ENCODE measurements at places on chromosomes 16 and 17.

- no peak for DNase-seq
These were observed 4.7 kb downstream of the PLEKHG4 start for GRCh38 chr16:67283826-67284555.

DNA sequence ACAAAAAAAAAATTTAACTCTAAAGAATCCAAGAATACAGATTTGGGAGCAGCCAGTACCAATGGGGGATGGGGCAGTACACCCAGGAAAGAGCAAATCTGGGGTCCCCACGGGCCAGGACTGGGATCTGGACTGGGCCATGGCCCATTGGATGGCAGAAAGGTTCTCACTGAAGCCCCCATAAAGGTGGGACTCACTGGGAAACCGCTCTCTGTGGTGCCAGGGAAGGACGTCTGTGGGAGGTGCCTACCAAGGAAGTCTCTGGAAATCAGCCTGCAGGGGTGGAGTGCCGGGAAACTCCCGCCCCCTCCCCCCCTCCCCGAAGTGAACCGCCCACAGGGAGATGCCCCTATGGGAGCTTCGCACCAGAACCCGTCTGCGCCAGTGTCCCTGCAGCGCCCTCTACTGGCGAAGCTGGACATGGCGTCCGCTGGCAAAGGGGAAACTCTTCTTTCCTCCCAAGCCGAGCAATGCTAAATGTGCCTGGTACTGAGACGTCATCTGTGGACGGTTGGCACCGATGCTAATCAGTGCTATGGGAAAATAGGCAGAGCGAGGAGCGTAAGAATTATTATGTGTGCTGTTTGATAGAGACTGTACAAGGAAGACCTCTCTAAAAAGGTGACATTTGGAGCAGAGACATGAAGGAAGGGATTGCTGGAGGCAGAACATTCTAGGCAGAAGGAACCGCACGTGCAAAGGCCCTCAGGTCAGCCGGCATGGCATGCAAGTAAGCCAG, 671.1 kb downstream of the WWOX start:
- peak; percentile 0 for DNase-seq

GRCh38 chr17:46171939-46172338, 21.3 kb downstream of the KANSL1 start:
- no peak for DNase-seq

- DNase-seq, result no peak
These were observed 163.3 kb downstream of the XYLT1 start for GRCh38 chr16:17307504-17307903.

- DNase-seq, result peak; percentile 29
These were observed 201.2 kb downstream of the UTP18 start for GRCh38 chr17:51461578-51462004.

DNA sequence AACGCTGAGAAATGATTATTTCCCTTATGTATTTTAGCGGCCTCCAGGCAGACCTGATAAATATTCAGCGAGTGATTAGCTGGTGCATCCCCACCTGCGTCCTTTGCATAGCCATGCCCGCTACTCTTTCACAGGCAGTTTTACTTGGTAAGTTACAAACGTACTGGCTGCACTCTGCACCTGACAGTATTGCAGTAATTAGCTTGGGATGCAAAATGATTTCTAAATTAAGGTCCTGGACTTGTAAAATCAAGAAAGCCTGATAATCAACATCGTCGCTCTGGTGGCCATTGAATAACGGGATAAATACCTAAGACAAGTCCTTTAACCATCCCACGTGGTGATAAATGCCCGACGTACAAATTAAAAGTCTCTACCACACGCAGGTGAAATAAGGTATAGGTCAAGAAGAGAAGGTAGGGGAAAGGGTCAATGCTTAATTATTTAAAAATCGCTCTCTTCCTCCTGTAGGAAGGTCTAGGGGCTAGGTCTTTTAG, 998 bp upstream of the PRKCA start:
- DNase-seq, result peak; percentile 23

DNA sequence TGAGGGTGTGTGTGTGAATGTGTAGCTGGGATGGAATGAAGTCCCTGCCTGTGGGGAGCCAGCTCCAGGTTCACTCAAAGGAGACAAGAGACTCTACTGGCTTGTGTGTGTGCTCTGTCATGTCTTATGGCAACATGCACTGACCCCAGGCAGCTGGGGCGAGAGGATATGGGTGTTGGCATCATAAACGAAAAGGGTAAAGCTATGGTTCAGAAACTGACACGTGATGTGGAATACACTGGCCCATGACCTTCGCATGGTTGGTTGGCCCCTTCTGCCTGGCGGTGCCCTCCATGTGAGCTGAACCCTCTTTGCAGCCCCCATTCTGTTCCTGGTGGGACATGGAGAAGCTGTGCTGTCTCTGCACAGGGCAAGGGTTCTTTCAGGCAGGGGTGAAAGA, 21.9 kb downstream of the ZNF750 start:
- DNase-seq, result no peak

DNA sequence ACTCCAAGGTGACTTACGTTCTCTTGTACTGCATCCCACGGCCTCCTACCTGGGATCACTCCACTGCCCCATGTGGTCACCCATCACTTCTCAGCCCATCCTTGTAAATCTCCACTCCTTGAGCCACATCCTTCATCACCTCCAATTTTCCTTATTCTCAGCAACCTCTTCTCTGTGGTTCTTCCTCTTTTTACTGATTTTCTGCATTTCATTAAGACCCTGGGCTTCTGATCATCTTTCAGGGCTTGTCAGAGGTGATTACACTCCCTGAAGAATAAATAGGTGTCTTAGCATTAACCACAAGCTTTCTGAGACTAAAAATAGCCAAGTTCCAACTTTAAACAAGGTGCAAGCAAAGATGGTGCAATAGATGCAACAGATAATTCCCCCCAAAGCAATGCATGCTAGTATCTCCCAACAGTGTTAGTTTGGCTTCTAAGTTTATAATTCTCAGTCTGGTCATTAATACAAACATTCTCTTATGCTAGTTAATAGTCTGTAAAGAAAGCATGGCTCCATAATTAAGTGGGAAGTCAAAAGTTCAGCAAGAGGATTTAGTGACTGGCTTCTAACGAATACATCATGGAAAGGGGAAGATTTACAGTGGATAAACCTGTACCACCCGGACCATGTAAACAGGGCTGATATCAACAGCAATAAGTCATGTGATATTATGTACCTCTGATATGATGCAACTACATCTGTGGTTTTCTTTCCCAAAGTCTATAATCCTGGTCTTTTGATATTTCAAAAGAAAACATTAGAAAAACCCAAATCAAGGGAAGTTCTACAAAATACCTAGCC, 47.4 kb upstream of the FOXJ1 start:
- no peak for DNase-seq

GRCh38 chr16:83054283-83054682, 427.5 kb downstream of the CDH13 start:
- no peak for DNase-seq

DNA sequence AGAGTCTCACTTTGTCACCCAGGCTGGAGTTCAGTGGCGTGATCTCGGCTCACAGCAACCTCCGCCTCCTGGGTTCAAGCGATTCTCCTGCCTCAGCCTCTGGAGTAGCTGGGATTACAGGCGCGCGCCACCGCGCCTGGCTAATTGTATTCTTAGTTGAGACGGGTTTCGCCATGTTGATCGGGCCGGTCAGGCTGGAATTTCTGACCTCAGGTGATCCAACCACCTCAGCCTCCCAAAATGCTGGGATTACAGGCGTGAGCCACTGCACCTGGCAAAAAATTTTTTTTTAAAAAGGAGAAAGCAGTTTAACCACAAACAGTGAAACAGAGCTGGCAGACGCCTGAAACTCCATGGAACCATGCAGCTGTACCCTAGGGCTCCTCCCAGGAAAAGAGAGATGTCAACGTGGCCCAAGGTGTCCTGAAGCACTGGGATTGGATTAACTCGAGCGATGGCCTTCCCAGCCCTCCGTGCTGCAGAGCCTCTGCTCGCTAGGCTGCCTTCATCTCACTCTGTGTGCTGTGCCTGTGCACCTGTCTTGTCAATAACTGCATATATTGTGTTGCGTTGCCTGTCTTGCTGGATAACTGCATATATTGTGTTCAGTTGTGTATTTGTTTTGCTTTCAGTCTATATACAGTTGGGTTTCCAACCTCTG, 29.6 kb upstream of the FOXK2 start:
- DNase-seq, result no peak

DNA sequence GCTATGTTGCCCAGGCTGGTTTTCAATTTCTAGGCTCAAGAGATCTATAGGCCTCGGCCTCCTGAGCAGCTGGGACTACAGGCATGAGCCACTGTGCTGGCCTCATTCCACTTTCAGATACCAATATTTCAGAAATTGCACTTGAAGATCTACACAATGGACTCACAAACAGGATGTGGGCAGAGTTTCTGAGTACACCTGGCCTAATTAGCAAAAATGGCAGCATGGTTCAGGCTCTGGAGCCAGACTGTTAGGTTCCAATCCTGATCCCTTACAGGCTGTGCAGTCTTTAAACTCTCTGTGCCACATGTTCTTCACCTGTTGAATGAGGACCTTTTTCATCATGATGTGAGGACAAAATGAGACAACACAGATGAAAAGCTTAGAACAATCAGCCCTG, 32.2 kb downstream of the RNF157 start:
- no peak for DNase-seq

DNA sequence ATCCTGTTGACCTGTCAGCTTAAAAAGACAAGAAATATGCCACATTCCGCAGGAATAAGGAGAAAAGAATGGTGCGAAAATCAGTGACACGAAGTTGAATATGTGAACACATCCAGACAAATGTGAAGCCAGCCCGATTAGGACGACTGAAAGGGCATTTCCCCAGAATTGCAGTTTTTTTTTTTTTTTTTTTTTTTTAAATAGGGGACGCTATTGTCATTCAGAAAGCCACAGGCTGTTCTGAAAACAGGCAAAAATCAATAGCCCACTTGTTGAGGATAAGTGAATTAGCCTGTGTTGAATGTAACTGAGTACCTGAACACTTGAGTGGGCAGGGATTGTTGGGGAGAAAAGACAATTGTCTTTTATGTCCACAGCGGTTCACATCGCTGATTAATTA, 507.1 kb downstream of the WWOX start:
- DNase-seq, result no peak

- DNase-seq, result no peak
These were observed 39.5 kb downstream of the CYB5B start for GRCh38 chr16:69463876-69464275.

- DNase-seq, result no peak
These were observed 2.6 kb downstream of the SYNGR2 start for GRCh38 chr17:78170692-78171590.

GRCh38 chr17:17144916-17145665, 61.0 kb downstream of the PLD6 start:
- no peak for DNase-seq

- DNase-seq, result no peak
These were observed 4.3 kb upstream of the NLRP1 start for GRCh38 chr17:5588584-5588983.

DNA sequence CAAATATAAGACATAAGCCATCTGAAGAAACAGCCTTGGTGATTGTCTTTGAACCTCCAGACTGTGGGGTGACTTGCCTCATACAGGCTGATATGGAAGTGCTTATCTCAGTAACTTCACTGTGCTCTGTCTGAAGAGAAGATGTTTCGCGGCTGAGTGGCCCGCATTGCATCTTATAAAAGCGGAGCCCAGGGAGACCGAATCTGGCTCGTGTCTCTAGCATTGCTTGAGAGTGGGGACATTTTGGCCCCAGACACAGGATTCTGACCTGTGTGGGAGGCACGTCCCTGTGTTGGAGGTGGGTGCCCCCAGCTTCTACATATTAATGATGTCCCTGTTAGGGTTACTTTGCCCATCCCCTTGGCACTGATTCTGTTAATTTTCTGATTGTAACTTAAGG, 66.4 kb downstream of the METRNL start:
- DNase-seq, result no peak

GRCh38 chr16:50721549-50722404, 20.1 kb upstream of the CYLD start:
- no peak for DNase-seq

DNA sequence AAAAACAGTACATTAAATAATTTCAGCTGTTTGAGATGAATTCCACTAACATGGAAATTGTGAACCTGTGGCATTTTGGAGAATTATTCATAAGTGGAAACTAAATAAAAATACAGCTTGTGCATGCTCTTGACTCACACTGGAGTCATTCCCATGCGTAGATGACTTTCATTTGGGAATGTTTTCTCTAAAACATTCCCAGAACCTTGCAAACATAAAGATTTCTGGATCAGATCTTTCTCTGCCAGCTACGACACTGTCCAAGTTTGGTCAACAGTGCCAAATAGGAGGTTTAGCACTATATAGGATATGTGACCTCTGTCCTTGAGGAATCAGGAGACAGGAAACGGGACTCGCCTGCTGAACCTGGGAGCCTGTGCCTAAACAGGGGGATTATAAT, 400.9 kb downstream of the SLC39A11 start:
- no peak for DNase-seq

- DNase-seq, result no peak
These were observed 14.0 kb downstream of the PLLP start for GRCh38 chr16:57270221-57271062.

GRCh38 chr16:84836234-84836647, 16.5 kb downstream of the CRISPLD2 start:
- DNase-seq, result no peak

- no peak for DNase-seq
These were observed 15.2 kb downstream of the CLTC start for GRCh38 chr17:59634632-59635541.

DNA sequence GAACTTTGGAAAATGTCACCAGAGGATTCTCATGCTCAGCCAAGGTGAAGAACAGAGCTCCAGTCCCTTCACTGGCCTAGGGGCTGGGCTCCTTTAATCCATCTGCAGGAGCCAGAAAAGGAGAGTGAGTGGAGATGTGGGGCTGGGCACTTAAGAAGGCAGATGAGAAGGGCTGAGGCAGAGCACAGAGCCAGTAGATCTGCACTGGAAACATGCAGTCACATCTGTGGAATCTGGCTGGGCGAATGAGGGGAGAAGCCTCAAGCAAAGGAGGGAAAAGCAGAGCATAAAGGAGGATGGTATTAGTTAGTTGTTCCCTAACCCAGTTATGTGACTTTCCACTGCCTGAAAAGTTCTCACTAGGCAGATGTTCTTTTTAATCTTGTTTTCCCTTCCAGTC, 50.4 kb upstream of the BCAR1 start:
- DNase-seq, result no peak

DNA sequence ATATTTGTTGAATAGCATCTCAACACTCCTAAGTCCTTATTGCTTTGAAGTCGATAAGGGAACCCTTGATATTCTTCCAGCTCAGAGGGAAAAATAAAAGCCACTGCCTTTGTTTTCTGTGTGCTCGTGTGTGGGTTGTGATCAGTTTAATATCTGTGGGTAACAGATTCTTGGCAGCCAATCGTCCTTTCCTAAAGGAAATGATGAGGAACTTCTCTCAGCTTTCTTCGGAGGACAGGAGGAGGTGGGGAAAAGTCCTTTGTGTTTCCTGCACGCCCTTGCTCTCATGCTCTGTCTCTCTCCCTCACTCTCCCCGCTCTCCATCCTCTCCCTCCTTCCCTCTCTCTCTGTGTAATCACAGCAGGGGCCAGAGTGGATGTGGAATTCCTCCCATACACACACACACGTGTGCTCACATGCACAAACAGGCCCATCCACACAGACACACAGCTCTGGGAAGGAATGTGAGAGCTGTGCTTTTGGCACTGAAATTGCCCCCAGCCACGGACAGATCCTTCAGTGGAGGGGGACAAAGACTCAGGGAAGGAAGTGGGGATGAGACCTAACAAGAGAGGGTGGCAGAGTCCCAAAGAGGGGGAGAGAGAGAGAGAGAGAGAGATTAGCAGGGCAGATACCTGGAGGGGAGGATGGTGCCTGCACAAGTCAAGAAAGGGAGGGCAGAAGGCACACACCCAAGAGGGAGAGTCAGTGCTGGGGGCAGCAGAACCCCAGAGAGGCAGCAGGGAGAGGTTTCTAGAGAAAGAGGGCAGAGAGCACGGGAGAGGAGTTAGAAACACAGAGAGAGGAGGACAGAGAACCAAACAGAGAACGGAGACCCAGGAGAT, 83.5 kb upstream of the PLCG2 start:
- no peak for DNase-seq
